ENCODE measurements at places on chromosomes 4 and X.

- no peak for DNase-seq
Measured at GRCh38 chrX:70260104-70260503, at the start of gene P2RY4. P2RY4 (minus strand) TSS chrX:70260204; CDS start chrX:70259624, 580 bp downstream.

GRCh38 chr4:10007436-10007740 is 13.9 kb downstream of the SLC2A9 start:
- no peak for DNase-seq

DNA sequence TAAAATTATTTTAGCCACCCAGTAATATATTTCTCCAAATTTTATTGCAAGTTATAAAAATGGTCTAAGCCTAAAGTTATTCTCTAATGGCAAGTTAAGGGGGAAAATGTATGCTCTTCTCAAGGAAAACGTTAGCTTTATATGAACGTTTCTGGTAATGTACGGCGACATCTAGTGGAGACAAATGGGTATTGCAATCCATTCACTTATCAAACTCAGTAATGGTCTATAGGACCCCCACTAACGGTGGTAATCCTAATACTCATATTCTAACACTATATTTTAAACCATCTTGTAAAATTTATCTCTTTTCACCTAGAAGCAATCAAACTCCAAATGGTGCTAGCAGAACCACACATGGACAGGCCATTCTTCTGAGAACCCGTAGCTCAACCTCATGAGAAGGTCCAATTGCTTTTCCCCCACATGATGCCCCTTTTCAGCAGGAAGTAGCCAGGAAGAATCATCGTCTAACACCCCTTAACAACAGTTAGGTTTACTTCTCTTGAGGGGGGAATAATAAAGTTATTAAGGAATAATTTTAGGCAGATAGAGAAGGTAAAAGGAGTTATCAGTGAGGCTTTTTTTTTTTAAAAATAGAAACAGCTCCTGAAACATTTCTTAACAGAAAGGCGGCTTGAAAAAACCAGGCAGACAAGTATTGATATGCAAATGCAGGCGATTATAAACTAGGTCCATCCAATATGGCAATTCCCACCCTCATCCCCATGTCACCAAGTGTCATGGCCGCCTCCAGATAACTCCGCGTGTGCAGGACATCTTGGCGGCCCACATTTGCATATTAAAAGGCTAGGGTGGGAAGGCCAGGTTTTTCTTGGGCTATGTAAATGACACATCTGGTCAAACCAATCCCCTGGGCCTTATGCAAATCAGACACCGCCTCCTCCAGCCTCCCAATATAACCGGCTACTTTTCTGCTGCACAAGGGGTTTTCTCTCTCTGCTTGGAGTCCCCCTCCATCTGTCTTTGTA is 35.0 kb downstream of the NUDT11 start:
- DNase-seq = peak; percentile 19

DNA sequence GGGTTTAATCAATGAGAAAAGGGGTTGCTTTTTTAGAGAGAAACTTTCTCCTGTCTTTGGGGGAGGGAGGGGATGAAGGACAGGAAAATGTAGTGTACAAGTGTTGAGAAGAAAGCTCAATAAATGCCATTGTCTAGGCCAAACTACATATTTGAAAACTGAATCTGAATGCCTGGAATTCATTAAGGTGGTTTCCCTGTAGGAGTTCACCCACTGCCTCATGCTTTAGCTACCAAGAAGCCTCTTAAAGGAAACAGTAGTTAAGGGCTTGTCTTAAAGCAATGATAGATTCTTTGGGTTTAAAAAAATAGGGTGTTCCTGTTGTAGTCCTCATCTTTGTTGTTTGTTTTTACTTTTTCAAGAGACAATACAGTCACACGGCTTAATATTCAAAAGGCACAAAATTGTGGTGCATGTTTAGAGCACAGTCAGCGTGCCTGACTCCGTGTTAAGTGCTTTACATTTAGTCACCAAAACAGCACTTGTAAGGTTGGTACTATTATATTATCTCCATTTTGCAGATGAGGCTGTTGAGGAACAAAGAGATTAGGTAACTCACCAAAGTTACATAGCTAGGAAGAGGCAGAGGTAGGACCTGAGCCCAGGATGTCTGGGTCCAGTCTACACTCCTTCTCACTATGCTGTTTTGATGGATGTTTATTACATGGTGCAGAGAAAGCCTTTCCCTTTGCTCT is 46.0 kb downstream of the FNIP2 start:
- DNase-seq = no peak

DNA sequence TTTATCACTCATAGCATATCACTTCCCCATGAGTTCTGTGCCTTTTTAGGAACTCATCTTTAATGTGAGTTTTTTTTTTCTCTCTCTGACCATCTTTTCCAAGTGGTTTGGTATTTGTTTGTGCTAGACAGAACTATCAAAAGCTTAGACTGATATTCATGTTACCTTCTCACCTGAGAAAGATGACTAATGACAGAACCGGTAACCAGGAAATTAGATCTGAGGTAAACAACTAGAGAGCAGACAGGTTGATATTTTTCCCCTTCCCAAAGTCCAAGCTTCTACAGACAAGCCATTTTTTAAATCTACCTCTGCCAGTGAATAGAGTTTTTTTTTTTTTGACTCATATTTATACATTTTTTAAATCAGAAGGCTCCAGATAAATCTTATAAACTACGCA is 17.0 kb upstream of the SRD5A3 start:
- DNase-seq = no peak

DNA sequence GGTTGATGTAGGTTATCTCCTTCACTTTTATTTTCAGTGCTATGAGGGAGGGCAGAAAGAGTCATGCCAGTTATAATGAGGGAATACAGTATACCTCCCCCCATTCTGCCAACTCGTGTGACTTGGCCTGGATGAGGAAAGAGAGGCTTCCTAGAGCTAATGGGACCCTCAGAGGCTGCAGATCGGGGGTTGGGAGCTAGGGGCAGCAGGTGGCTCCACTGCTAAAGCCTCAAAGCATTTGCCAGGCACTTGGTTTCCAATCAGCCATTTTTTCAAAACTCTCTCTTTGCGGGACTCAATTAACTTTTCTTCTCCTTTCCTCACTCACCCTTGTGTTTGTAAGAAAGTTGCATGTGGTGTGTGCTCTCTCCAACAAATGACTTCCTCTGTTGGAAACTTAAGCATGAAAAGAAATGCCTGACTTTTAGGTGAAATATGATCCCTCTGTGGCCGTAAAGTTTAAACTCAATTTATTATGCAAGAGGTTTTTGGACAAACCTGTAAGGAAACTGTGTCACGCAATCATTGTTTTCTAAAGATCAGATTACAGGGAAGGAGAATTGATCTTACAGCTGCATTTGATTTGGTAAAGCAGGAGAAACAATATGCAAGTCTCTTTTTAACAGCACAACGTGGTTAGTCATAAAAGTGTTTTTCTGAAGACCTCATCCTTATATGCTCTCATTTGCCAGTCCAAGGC is 7.0 kb downstream of the SFRP2 start:
- no peak for DNase-seq

DNA sequence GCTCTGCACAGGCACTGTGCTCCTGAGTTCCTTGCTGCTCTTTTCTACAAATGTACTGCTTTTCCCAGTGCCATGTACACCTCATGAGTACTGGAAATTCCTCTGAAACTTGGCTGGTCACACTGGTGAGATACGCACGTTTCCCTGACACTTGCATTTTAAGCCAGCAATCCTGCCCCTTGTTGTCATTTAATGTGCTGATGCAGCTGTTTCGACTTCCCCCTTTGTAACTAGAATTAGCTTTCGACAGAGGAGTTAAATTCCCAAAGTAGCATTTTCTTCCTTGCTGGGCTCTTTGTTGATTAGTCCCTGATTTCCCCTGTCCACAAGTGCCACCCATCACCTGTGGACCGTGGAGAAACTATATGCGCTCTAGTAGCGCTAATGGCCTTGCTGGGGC is 77.5 kb downstream of the IQCM start:
- DNase-seq = no peak

GRCh38 chrX:136076942-136077341 is 70.4 kb upstream of the FHL1 start:
- DNase-seq = no peak

All from NCI-H1694 treated with DMSO at 0.1 percent for 48 hours (cell line).